ENCODE measurements at places on chromosomes 7 and 10. TPM values are rescaled to one million over a fixed set of nuclear protein-coding genes. Genes with fewer than 3 reads are reported as not detected.
A peak's percentile ranks its signal among the peaks of the same experiment; 100 is the strongest.

GRCh38 chr10:47388879-47389278 lies 4.8 kb upstream of the ZNF488 start:
- no peak overlapping the region for H3K27ac ChIP-seq
- H3K4me3 ChIP-seq: no peak overlapping the region
- peak; percentile 28 for DNase-seq
- H3K27me3 ChIP-seq: no peaks in the 10 kb centered on the region

DNA sequence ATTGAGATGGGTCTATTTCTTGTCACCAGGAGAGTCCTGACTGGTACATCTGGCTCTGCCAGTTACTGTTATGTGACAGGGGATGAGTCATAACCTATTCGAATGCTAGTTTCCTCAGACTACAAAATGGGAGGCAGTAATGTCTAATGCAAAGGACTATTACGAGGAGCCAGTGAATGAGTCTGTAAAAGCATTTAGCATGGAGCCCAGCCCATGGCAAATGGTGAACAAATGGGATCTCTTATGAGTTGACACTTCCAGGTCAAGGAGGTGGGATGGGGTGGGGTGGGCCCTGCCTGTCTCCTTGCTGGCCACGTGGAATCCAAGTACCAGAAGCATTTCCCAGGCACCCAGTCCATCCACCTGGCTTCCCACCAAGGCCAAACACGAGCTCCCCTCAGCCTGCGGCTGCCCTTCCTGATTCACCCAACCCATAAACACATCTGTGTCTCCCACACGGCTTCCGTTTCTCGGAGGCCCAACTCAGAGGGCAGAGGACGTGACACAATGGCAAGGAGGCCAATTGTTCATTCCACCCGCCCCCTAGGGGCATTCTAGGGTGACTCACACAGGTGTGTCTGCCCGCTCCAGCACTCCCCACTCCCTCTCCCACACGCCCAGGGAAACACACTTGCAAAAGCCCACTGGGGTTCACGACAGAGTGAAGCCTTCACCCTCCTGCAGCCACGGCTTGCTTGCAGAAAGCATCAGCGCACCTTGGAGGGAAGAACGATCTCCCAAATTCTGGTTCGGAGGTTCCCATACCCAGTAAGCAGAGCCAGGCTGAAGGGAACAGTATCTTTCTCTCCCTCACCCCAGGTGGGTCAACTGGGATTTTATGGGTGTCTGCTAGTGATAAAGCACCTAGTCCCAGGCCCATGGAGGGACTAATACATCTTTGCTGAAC lies 109.8 kb downstream of the SH3PXD2A start:
- no peaks in the 10 kb centered on the region for H3K4me1 ChIP-seq
- no peak overlapping the region for H3K27ac ChIP-seq
- no peaks in the 10 kb centered on the region for H3K36me3 ChIP-seq
- no peak overlapping the region for H3K4me3 ChIP-seq

- no peaks in the 10 kb centered on the region for H3K4me1 ChIP-seq
- H3K27ac ChIP-seq: no peak overlapping the region
- H3K4me3 ChIP-seq: no peak overlapping the region
- DNase-seq: no peak
- H3K36me3 ChIP-seq: no peaks in the 10 kb centered on the region
- H3K27me3 ChIP-seq: no peaks in the 10 kb centered on the region
Measured at GRCh38 chr7:40500219-40500618, 365.4 kb downstream of the SUGCT start.

Gene C10orf90
- not detected for polyA plus RNA-seq

GRCh38 chr10:4399556-4399955 lies 426.5 kb upstream of the AKR1E2 start:
- H3K36me3 ChIP-seq: no peaks in the 10 kb centered on the region
- no peaks in the 10 kb centered on the region for H3K4me1 ChIP-seq
- H3K27me3 ChIP-seq: no peaks in the 10 kb centered on the region

GRCh38 chr7:50560865-50561351 lies 4.3 kb downstream of the DDC start:
- peak overlapping the region; percentile 15 for H3K27ac ChIP-seq
- peaks cover 13% of the 10 kb centered on the region for H3K4me1 ChIP-seq
- no peaks in the 10 kb centered on the region for H3K36me3 ChIP-seq
- H3K4me3 ChIP-seq: no peak overlapping the region

Gene ABHD11
- 7.4 TPM for polyA plus RNA-seq

Gene FAM24B
- polyA plus RNA-seq: not detected

- no peak for DNase-seq
- H3K36me3 ChIP-seq: peaks cover 1% of the 10 kb centered on the region
- no peak overlapping the region for H3K4me3 ChIP-seq
- H3K27me3 ChIP-seq: no peaks in the 10 kb centered on the region
- H3K4me1 ChIP-seq: peaks cover 10% of the 10 kb centered on the region
Measured at GRCh38 chr7:140723006-140723405, 26.5 kb downstream of the NDUFB2 start.

DNA sequence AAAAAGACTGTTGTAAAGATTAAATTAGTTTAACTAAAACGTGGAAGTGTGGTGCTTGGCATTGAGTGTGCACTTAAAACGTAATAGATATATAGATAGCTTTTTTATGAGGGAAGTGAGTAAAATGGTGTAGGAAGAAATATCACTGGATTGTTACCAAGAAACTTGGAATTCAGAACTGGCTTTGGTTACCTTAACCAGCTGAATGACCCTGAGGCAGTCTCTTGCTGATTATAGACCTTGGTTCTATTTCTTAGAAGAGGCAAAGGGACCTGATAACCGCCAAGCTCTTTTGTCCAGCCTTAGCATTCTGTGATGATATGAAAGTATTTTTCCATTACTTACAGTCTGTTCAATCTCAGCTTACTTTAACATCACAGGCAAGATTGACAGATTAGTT lies 3.8 kb downstream of the REEP3 start:
- H3K4me1 ChIP-seq: peaks cover 5% of the 10 kb centered on the region
- no peak for DNase-seq
- H3K36me3 ChIP-seq: no peaks in the 10 kb centered on the region
- H3K4me3 ChIP-seq: no peak overlapping the region

Data from liver (tissue), 10 donors.